Motor neuron (in vitro differentiated cells): ENCODE measurements at places on chromosomes 7 and 10.
A peak's percentile ranks its signal among the peaks of the same experiment; 100 is the strongest.

GRCh38 chr7:142583446-142583845 lies 165.8 kb upstream of the PRSS1 start:
- ATAC-seq: peak; percentile 95

GRCh38 chr7:111498391-111499007 lies 63.8 kb downstream of the IMMP2L start:
- ATAC-seq: no peak

- ATAC-seq: no peak
Observed at GRCh38 chr10:19488592-19489280, 327.5 kb upstream of the PLXDC2 start.

DNA sequence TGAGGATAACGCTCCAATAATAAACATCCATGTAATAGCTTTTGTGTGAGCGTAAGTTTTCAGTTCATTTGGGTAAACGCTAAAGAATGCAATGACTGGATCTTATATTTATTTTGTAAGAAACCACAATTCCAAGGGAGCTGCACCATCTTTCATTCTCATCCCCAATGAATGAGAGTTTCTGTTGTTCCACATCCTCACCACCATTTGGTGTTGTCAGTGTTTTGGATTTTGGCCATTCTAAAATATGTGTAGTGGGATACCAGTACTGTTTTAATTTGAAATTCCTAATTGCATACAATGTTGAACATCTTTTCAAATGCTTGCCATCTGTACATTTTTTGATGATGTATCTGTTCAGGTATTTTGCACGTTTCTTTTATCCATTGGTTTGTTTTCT lies 50.9 kb upstream of the SEMA3D start:
- ATAC-seq: no peak

DNA sequence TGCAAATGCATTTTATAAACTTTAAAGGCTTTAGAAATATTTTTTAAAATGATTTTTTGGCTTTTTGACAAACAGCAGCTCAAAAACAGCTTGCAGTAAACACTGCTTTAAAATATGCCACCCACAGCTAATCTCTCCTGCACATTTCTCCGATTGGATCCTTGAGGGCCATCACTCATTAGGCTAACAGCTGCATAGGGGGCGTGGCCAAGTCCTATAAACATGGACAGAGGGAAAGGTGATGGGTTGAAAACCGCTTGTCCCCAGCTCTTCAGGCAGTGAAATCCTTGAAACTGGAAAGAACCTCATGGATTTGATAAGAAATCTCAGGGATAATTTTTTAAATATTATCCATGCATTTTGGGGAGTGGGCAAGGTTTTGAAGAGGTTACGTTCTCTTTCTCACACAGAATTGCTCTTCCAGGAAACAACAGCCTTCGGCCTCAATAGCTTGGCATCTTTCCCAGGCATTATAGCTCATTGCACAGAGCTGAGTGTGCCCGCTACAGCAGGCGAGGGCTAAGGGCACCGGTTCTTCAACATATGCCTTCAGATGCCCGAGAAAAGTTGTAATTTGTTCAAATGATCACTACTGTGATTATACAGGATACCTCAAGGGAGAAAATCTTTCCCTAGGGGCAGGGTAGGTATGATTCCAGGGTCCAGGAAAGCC lies 1.7 kb downstream of the PLEKHS1 start:
- ATAC-seq: no peak

- no peak for ATAC-seq
Observed at GRCh38 chr7:86931439-86931838, 128.0 kb downstream of the ELAPOR2 start.

- no peak for ATAC-seq
Observed at GRCh38 chr7:42002654-42003053, 234.4 kb downstream of the GLI3 start.

DNA sequence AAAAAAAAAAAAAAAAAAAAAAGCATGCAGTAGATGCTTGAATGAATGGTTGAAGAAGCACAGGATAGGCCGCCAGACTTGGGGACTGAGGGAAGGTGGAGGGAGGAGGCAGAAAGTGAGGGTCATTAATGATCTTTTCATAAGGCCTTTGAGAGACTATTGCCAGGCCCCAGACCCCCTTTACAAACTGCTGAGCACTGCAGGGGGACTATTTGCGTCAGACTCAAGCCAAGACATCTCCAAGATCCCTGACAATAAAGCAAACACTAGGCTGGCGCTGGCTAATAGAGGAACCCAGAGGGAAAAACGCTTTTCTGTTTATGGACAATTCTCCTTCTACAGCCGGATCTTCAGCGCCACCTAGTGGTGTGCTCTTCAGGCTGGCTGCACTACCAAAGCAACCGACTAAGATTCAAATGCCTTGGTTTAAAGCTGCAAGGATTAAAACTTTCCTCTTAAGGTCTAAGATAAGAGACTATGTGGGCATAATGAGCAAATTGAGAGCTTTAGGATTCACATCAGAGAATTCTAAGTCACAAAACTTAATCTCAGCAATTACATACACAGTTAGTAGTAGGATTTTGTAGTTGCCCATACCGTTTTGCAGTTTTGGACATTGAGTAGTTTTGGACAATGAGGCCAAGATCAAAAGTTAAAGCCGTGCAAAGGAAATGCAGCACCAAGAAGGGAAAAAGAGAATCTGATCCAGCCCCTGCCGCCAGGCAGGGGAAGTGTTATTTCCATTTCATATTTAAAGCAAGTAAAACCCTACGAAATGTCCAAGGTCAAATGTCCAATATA lies 17.9 kb upstream of the AGK start:
- ATAC-seq: peak; percentile 95

GRCh38 chr7:158815083-158815799 lies 14.1 kb downstream of the ESYT2 start:
- no peak for ATAC-seq

- no peak for ATAC-seq
Observed at GRCh38 chr10:119613741-119614140, 17.0 kb upstream of the TIAL1 start.

- ATAC-seq: no peak
Observed at GRCh38 chr7:75711656-75712514, 26.9 kb downstream of the HIP1 start.

DNA sequence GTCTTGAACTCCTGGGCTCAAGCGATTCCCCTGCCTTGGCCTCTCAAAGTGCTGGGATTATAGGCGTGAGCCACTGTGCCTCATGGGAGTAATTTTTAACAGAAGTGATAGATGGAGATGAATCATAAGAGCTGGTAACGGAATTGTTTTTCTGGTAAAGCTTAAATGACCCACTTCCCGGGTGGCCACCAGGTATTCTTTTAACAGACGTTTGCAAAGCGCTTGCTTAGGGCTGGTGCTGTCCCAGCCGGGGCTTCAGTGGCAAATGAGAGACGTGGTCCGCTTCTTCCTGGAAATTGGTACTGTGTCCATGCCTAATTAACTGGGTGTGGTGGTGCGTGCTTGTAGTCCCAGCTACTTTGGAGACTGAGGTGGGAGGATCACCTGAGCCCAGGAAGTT lies 23.5 kb downstream of the CAMK1D start:
- no peak for ATAC-seq

- ATAC-seq: no peak
Observed at GRCh38 chr7:18941207-18941606, 176.2 kb downstream of the TWIST1 start.

DNA sequence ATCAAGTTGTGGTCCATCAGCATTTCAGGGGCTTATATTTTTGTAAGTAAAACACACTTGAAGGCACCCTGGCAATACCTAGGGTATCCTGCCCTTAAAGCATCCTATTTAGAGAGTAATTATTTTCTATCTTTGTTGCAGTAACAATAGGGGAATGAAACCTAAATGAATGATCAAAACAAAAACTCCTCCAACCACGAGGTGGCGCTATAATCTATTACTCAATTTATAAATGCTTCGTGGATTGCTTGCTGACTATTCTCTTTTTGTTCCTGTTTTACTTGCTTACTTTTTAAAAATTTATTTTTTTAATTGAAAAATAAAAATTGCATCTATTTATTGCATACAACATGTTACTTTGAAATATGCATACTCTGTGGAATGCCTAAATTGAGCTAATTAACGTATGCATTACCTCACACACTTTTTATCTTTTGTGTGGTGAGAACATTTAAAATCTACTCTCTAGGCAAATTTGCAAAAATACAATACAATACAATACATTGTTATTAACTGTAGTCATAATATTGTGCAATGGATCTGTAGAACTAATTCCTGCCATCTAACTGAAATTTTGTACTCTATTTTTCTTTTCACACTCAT lies 147.7 kb upstream of the BMPER start:
- no peak for ATAC-seq

- no peak for ATAC-seq
Observed at GRCh38 chr10:77180104-77180503, 457.5 kb downstream of the KCNMA1 start.

DNA sequence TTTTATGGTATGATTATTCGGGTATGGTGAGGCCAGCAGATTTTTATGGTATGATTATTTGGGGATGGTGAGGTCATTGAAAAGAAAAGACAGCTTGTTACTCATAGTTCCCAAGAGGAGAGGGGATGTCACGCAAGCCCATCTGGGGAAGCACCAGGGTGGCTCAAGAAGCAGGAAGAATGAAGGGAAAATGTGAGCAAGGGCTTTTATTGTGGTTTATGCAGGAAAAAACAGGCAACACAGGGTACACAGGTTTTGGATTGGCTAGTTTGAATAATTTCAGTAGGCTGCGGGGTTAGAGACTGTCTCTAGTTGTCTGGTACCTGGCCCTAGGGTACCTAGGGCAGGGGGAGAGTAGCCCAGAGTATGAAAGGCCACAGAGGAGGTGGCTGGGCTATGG lies 26.8 kb upstream of the DGKI start:
- no peak for ATAC-seq
